ENCODE measurements at places on chromosomes 1 and 21. TPM values are rescaled to one million over a fixed set of nuclear protein-coding genes. Genes with fewer than 3 reads are reported as not detected.

Gene ASPM
- total RNA-seq, result 22.7 TPM

Gene MCOLN3
- 3.6 TPM for total RNA-seq

Gene CD244
- not detected for total RNA-seq

Gene S100A3
- total RNA-seq, result 97.4 TPM

Gene NR5A2
- 5.6 TPM for total RNA-seq

Gene EBNA1BP2
- 177 TPM for total RNA-seq

Gene PROK1
- total RNA-seq, result not detected

Gene VCAM1
- total RNA-seq, result not detected

Gene RGS7
- total RNA-seq, result 0.10 TPM

Gene CD2
- not detected for total RNA-seq

Gene SUSD4
- total RNA-seq, result 0.34 TPM

Gene AZIN2
- 0.60 TPM for total RNA-seq

Gene FCAMR
- total RNA-seq, result not detected

Gene GJA4
- not detected for total RNA-seq

Gene S100A6
- total RNA-seq, result 3,604 TPM

Gene SLC1A7
- total RNA-seq, result not detected

Gene CYP4Z1
- total RNA-seq, result not detected

Gene DRAXIN
- 0.08 TPM for total RNA-seq

Gene CD84
- not detected for total RNA-seq

Gene SPRR2G
- not detected for total RNA-seq

Gene MAN1C1
- total RNA-seq, result 0.09 TPM

Gene WDR47
- total RNA-seq, result 4.4 TPM

Gene SEC16B
- 1.4 TPM for total RNA-seq

Gene MAP10
- total RNA-seq, result 1.2 TPM

Measured in A549 treated with RU486 at 1 μM for 4 hours (cell line).